ENCODE measurements at places on chromosomes 13 and 19. TPM values are rescaled to one million over a fixed set of nuclear protein-coding genes. Genes with fewer than 3 reads are reported as not detected.

The ZNF527 gene
- total RNA-seq, result 4.2 TPM

The IFI30 gene
- 21.5 TPM for total RNA-seq

The GARIN5A gene
- total RNA-seq, result 0.23 TPM

The UBE2M gene
- total RNA-seq, result 47.2 TPM

The WIZ gene
- 21.1 TPM for total RNA-seq

The CD37 gene
- not detected for total RNA-seq

The SERPINE3 gene
- not detected for total RNA-seq
